Activated T-cell treated with anti-CD3 and anti-CD28 coated beads, Interleukin-2, amount 50 U/mL, for 48 hours (primary cell): ENCODE measurements at places on chromosomes 6 and 20.

- DNase-seq = no peak
These were observed 22.0 kb upstream of the EYS start for GRCh38 chr6:65728879-65729479.

DNA sequence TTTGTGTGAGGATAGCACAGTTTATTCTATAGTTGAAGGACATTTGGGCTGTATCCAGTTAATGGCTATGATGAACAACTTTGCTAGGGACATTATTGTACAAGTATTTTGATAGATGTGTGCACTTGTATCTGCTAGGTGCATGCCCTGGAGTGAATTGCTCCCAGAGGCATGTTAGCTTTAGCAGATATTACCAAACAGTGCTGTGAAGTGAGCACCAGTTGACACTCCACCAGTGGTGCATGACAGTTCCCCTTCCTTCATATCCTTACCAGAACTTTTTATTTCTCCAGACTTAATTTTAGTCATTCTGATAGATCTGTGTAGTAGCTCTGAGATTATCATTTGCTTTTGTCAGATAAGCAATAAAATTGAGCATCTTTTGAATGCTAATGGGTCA is 48.9 kb upstream of the ENPP5 start:
- no peak for DNase-seq

- DNase-seq = no peak
These were observed 21.4 kb downstream of the JARID2 start for GRCh38 chr6:15267221-15267620.

DNA sequence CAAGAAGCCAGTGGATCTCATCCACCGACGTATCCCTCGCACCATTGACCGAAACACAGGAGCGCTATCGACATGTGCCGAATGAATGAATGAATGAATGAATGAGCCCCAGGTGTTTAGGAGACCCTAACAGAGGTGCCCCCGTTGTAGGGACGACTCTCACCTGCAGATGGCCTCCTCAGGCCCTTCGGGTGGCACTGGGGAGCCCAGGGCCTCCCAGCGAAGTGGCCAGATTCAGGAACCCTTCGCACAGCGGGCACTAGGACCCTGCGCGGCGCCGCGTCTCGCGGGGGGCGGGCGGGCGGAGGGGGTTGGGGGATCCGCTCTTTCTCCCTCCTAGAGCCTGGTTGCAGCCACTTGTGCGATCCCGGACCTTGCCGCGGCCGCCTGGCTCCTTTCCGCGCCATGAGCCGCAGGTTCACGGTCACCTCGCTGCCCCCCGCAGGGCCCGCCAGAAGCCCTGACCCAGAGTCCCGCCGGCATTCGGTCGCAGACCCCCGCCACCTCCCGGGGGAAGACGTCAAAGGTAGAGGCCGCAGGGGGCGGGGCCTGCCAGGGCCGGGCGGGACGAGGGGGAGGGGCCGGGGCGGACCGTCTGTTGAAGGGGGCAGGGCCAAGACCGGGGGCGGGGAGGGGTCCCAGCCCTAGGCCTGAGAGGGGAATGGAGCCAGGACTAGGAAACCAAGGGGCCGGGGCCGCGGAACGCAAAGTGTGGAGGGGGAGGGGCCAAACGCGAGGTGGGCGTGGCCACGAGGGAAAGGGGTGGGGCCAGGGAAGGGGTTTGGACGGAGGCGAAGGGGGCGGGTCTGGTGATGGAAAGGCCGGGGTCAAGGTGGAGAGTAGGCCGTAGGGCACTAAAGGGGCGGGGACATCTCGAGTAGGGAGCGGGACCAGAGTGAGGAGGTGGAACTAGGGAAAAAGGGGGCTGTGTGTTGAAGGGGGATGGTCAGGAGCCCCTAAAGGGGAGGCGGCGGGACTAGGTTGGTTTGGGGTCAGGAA is 7.4 kb upstream of the SLC12A5 start:
- peak; percentile 77 for DNase-seq

- DNase-seq = no peak
These were observed 11.5 kb downstream of the SLC4A11 start for GRCh38 chr20:3227506-3227905.

- DNase-seq = no peak
These were observed 457.0 kb downstream of the EPM2A start for GRCh38 chr6:145278163-145278807.
